ENCODE measurements at places on chromosomes 7 and 10.

GRCh38 chr7:2521952-2522591 is 2.5 kb downstream of the LFNG start:
- DNase-seq, result peak; percentile 63

GRCh38 chr7:82609746-82610145 is 166.2 kb upstream of the CACNA2D1 start:
- DNase-seq, result no peak

DNA sequence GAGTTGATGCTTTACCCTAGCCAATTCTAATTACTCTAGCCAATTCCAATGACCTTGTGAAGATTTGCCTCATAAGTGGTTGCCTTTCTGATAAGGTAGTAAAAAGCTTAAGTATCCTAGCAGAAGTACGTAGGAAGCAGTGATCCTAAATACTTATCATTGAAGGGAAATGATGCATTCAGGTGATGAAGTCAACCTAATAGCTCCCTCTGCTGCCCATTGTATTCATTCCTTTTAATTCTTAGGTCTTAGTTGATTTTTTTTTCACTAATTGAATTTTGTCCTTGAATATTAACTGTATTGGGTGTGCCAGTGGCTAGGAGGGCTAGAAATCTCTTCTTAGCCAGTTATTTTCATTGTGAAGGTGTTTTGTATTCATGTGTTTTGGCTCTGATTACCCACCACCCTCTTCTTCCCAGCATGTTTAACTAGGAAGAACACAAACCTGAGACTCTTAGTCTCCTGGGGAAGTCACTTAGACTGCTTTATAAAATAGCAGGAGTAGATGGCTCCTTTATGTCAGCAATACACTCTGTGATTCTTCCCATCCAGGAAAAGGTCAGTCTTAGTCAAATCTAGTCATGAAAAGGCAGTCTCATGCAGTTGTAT is 46.3 kb downstream of the PLEKHA8 start:
- no peak for DNase-seq

DNA sequence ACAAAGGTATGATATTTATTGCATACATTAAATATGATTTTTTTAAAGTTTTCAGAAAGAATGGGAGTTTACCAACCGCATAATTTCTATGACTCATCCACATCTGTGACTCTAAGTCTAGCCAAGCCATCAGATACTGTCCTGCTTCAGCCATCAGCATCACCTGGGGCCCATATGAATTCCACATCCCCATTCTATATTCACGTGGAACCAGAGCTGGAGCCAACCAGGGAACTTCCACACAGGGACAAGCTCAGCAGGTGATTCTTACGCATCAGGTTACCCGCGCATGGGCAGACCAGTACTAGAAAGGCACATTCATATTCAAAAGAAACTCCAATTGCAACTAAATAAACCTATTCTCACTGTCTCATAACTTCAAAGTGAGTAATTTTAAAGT is 817.7 kb upstream of the IGFBP3 start:
- DNase-seq, result no peak

DNA sequence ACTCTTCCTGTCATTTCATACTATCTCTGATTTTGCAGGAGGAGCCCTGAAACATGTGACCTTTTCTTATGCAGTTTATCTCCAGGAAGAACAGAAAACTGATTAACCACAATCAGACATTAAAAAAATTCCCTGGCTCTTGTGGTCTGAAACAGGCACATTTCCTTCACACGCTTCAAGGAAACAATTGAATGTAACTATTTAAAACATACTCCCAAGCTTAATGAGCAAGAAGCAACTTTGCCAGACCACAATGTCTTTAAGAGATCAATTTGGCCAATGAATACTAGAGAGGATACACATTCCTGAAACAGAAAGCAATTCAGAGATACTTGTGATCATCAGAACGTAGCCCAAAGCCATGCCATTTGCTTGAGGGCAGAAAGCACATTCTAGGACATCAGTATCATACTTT is 65.8 kb downstream of the PIP4K2A start:
- DNase-seq, result no peak

Measured in T-cell (primary cell).